ENCODE measurements at places on chromosomes 6 and 20. TPM values are rescaled to one million over a fixed set of nuclear protein-coding genes. Genes with fewer than 3 reads are reported as not detected.

GRCh38 chr6:42199106-42199981 lies 4.6 kb upstream of the GUCA1B start:
- no peak for DNase-seq

DNA sequence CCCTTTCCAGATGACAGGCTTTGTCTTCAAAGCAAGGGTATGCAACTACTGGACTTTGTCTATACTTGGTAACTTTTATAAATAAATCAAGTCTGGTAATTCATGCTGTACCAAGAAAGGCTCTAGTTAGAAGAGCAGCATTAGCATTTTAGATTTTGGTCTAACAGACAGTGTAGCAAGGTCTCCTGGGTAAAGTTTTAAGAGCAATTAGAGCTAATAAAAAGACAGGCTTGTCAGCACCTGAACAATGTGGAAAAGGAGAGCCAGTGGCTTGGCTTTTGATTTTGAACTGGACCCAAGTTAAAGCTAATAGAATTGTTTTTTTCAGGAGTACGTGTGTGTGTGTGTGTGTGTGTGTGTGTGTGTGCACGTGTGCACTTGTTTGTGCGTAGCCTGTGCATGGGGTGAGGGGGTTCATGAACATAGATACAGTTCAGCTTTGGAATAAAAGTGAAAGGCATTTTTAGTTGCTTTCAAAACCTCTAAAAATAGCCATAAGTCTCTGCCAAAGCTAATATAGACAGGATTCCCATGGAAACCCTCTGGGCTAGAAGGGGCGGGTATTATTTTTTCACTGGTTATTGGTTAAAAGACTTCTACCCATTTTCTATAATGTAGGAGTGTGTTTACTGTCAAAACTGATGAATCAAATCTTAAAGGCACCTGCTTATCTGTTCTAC lies 138.4 kb downstream of the KCNQ5 start:
- DNase-seq = peak; percentile 21

GRCh38 chr6:3561725-3562124 lies 104.9 kb upstream of the SLC22A23 start:
- peak; percentile 98 for DNase-seq

- DNase-seq = no peak
Observed at GRCh38 chr20:32930181-32930580, 71.5 kb downstream of the EFCAB8 start.

GRCh38 chr6:139695361-139695760 lies 320.9 kb upstream of the CITED2 start:
- DNase-seq = no peak

GRCh38 chr6:10558565-10558964 lies 37.4 kb downstream of the GCNT2 start:
- DNase-seq = peak; percentile 34

DNA sequence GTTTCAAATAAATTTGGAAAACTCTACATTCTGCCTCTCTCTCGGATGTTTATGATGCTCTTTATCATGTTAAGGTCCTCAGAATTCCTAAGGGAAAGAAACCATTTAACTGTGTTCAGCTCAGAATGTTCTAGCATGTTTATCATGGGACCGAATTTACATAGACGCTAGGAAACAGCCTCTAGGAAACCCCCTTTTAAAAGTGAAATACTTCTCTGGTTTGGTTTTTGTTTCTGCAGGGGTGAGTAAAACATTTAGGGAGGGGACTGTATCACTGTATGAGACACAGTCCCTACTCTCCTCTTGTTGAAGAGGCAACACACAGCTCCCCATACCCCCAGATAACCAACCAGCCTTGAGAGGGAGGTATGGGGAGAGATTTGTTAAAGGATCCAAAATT lies 267.6 kb upstream of the SUPT3H start:
- no peak for DNase-seq

DNA sequence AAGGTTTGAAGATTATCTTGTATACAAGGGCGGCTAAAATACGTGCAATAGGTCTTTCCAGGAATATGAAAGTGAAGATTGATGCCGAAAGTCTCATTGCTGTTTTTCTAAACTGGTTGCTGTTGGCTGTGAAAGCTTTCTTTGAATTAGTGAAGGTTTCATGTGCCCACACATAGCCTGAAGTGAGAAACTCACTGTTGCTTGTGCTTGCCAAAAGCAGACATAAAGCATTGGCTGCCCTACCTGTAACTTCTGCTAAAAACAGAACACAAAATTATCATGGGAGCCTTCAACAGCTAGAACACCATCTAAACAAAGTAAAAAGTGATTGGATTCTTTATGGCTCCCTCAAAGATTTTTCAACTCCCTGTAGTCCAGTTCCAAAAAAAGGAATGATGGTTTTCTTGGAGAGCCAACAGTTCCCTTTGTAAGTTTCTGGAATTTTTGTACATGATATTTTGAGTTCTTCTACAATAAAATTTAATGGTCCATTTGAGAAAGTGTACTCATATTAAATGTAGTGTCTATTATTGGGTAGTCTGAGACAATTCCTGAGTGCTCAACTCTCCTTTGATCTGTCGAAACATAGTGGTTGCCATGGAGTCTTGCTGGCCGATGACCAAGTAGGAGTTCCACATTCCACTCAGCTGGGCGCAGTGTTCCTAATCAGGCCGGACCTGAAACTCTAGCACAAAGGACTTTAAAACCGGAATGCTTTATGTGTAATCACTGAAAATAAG lies 68.5 kb downstream of the PLEKHG1 start:
- DNase-seq = peak; percentile 93

C6orf15 gene
- not detected for polyA plus RNA-seq

C6orf58 gene
- polyA plus RNA-seq = not detected

DNA sequence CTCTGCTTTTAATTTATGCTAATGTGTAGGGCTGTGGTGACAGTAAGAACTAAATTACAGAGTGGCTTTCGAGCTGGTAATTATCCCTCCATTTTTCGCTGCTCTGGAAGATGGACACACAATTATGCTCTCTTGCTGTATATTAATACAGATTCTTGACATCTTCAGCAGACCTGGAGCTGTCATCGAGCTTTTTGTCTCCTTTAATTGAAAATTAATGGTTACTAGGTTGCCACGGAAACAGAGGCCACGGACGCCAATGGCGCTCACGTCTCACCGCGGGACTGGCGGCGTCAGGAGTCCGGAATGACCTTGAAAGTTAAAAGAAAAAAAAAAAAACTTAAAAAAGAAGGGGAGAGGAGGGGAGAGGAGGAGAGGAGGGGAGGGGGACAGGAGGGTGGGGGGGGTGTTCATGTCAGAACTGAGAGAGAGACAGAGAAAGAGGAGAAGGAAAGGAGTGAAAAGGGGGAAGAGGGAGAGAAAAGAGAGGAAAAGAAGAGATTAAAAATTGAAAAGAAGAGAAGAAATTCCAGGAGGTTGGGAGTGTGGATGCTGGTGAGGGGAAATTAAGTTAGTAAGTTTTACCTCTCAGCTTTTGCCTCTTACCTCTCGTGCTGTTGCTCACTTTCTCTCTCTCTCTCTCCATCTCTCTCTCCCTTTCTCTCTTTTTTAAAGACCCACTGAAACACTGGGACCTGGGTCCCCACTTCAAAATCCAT lies 22.1 kb upstream of the FOXP4 start:
- no peak for DNase-seq

ESF1 gene
- 0.72 TPM for polyA plus RNA-seq

PROKR2 gene
- not detected for polyA plus RNA-seq

- no peak for DNase-seq
Observed at GRCh38 chr20:32888636-32889035, 29.9 kb downstream of the EFCAB8 start.

GJA1 gene
- 155 TPM for polyA plus RNA-seq

- DNase-seq = no peak
Observed at GRCh38 chr6:129136751-129137150, 253.8 kb downstream of the LAMA2 start.

DDX39B gene
- polyA plus RNA-seq = 766 TPM

SCGN gene
- polyA plus RNA-seq = not detected

RHAG gene
- not detected for polyA plus RNA-seq

DNA sequence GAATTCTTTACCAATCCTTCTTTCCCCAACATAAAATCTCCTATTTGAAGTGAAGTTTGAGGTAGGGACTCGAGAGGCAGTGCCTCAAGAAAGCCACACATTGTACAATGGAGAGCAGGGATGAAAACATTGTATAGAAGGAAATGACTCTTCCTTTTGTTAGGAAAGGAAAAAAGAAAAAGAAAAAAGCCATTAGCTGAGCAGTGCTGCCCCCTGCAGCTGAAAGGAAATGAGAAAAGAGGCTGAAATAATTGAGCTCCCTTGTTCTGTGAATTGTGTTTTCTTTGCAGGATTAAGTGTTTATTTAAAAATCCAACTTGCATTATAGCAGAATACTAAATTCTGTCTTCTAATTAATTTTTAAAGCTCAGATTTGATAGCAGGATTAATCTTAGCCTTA lies 162.9 kb upstream of the SASH1 start:
- DNase-seq = peak; percentile 84

WFDC5 gene
- polyA plus RNA-seq = not detected

DNA sequence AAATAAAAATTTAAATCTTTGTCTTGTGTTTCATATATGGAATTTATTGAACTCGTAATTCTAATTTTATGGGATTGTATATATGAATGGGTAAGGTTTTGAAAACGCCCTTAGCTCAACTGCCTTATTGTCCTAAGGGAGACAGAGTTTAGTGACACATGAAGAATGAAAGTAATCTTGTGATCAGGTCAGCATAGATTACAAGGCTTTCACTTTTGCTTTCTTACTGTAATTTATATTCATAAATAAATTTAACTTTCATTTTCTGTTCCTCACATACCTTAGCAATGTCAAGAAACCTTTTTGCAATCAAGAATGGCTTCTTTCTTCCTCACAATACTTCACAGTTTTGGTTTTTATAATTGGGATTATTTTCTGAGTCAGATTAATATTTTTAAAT lies 14.4 kb downstream of the KPNA5 start:
- DNase-seq = no peak

DNA sequence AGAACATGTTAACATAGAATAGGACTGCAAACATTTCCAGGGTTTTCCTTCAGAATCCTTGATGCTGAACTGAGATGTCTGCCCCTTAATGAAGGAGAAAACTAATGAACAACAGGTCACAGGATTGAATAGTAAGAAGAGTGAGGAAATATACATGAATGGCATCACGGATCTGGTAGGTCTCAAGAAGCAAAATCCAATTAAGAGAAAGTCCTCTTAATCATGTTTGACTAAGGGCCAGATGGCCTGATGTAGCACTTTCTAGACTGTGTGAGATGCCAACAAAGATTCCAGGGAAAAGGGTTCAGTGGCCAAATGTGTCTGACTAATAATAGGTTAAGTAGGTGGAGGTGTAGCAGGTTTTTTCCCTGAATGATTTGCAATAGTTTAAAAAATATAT lies 13.7 kb upstream of the SHPRH start:
- DNase-seq = no peak

DNA sequence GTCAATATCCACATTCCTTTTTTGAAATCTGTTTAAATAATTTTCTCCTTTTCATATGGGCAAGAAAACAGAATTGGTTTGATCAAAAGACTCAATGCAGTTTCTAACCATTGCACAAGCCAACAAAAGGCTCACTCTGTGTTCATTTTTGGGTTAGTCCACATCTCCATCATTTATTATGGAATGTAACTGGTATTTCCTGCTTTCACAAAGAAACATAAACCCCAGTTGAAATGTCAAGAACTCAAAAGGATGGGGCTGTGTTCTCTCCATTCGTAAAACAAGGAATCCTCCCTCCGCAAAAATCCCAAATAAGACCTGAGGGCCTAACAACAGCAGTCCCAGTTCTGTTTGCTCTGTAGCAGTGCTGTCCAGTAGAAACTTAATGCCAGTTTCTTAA lies 420.9 kb downstream of the GJA1 start:
- DNase-seq = no peak

STMND1 gene
- not detected for polyA plus RNA-seq

GRCh38 chr20:53262365-53262764 lies 290.2 kb downstream of the TSHZ2 start:
- DNase-seq = no peak

DNA sequence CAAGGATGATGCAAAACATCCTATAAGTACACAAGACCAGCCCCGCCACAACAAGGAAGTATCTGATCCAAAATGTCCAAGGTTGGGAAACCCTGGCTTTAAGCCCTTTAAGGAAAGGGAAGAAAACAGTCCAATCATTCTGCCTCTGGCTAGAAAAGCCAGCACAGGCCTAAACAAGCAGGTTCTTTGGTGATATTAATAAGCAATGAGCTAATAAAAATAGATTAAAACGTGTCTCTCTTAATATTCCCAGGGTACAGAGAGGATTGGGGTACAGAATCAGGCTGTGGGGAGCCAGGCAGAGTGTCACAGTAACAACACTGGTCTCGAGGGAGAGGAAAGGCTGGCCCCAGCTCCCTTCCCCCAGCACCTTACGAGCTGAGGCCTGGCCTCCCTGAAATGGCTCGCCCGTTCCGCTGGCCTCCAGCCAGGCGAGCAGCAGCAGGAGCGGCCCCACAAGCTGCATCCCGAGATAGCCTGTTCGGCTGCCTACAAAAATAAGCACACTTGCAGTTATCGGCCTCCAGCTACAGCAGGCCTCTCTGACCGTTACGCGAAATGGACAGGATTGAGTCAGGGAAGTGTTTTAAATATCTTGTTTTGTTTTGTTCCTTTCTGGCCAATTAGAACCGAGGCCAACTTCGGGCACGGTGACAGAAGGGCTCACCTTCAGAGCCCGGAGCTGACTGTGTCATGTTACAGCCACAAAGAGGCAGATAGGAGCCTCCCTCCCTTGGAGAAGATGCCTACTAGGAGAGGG lies 4.0 kb upstream of the ZMYND8 start:
- DNase-seq = peak; percentile 100

DNA sequence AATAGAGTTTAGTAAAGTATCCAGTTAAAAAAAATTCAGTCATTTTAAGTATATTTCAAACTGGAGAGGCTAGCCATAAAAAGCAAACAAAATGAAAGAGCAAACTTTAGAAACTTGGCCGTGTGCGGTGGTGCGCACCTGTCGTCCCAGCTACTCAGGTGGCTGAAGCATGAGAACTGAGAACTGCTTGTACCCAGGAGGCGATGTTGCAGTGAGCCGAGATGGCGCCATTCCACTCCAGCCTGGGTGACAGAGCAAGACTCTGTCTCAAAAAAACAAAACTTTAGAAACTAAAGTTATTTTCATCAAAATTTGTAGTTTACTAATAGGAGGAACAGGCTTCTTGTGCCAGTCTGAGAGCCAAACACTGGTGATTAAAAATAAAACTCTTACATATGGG lies 100.2 kb upstream of the POPDC3 start:
- no peak for DNase-seq

- DNase-seq = peak; percentile 74
Observed at GRCh38 chr6:20870493-20870892, 336.2 kb downstream of the CDKAL1 start.

KIAA1755 gene
- 0.37 TPM for polyA plus RNA-seq

HSPA1L gene
- 0.35 TPM for polyA plus RNA-seq

- no peak for DNase-seq
Observed at GRCh38 chr6:101926149-101926925, 532.8 kb downstream of the GRIK2 start.

DNA sequence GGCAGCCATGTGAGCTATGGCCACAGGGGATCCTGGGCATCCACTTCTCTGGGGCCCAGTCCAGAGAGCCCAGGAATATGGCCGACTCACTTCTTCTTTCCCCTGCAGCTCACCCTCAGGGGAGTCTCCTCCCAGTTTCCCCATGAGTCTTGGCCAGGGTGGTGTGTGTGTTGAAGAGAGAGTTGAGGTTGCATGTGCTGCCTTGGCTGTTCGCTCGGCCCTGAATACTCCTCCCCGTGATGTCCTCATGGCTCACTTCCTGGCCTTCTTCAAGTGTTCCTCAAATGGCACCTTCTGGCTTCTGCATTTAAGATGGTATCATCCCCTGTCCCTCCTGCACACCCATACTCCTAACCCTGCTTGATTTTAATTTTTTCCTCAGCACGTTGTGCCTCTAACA lies 3.2 kb upstream of the TREML1 start:
- DNase-seq = no peak

GDAP1L1 gene
- not detected for polyA plus RNA-seq

MUC21 gene
- polyA plus RNA-seq = not detected

All from endothelial cell of umbilical vein (primary cell).